A549 (cell line): ENCODE measurements at places on chromosomes 16 and 17. TPM values are rescaled to one million over a fixed set of nuclear protein-coding genes. Genes with fewer than 3 reads are reported as not detected.

Gene ABCC11
- 0.05 to 0.19 TPM (median 0.09 TPM) in 3 replicates for polyA plus RNA-seq

Gene KREMEN2
- 1.4 to 1.6 TPM (median 1.5 TPM) in 3 replicates for polyA plus RNA-seq

GRCh38 chr16:72198021-72198711, 26.2 kb upstream of the PMFBP1 start:
- DNase-seq = no peak

DNA sequence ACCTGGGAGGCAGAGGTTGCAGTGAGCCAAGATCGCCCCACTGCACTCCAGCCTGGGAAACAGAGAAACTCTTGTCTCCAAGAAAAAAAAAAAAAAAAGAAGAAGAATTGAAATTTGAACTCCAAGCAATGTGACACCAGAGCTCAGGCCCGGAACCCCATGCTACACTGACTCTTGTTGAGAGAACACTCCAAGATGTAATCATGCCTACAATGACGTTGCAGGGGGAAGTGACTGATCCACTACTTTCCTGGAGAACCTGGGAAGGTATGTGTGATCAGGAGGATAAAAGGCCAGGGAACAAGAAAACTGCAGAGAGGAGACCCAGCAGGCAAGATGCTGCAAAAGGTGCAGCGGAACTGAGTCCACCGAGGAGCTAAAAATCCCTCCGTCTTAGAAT, 57.9 kb downstream of the ADCY9 start:
- no peak for DNase-seq

Gene CCDC144A
- polyA plus RNA-seq = 2.4 to 3.1 TPM (median 2.5 TPM) in 3 replicates
